ENCODE measurements at places on chromosomes 4 and X. TPM values are rescaled to one million over a fixed set of nuclear protein-coding genes. Genes with fewer than 3 reads are reported as not detected.

- no peak for DNase-seq
These were observed 6.2 kb downstream of the CCKAR start for GRCh38 chr4:26484032-26484515.

GRCh38 chr4:87553182-87553581 is 24.0 kb upstream of the SPARCL1 start:
- no peak for DNase-seq

- DNase-seq, result no peak
These were observed 15.1 kb downstream of the MCF2 start for GRCh38 chrX:139692908-139693307.

GRCh38 chr4:173367285-173367684 is 3.5 kb upstream of the SAP30 start:
- DNase-seq, result no peak

GRCh38 chr4:7043284-7044136 is at the start of gene TADA2B:
Gene TADA2B, plus strand, starts transcription at chr4:7043372. Its CDS starts 208 bp downstream, at chr4:7043580.
- no peak for DNase-seq

DNA sequence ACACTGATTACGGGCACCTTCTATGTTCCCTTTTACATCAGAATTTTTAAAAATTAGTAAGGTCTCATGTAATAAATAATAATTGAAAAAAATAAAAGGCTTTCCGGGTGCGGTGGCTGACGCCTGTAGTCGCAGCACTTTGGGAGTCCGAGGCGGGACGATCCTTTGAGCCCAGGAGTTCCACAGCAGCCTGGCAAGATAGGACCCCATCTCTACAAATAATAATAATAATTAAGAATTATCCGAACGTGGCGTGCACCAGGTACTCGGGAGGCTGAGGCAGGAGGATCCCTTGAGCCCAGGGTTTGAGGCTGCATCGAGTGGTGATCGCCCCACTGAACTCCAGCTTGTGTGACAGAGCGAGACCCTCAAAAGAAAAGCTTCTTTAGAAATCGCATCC is 771 bp upstream of the LAMTOR3 start:
- DNase-seq, result no peak

- DNase-seq, result no peak
These were observed 39.1 kb downstream of the LAMP2 start for GRCh38 chrX:120429776-120430540.

DNA sequence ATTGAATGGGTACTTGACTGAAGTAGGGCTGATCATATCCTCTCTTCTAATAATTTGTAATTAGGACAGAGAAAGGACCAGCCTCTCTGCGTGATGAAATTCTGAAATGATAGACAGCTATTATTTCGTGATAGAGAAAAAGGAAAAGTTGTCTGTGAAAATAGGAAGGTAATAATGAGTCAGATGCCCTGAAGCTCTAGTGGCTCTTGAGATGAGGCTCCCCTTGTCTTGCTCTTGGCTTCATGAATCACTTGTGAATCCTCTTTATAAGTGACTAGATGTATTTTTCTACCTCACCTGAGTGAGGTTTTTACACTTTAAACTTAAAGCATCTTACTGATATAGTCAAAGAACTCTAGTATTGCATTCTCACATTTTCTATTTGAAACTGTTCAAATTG is 888.9 kb downstream of the PCDH18 start:
- no peak for DNase-seq

DNA sequence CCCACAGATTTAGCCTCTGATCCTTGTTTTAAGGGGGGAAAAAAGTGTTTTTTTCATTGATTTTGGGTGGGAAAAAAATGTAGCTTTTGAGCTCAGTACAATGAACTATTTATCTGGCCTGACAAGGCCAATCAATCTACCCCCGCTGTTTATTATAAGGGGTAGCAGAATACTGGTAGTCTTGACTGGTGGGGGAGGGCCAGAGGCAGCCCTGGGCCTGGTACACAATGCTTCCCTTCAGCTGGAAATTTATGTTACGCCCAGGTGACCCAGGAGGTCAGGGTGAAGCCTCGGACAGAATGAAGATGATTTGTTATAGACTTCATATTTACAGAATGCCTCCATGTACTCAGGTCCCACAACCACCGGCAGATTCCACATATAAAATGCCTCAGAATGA is 143.2 kb downstream of the SH3KBP1 start:
- DNase-seq, result no peak

DNA sequence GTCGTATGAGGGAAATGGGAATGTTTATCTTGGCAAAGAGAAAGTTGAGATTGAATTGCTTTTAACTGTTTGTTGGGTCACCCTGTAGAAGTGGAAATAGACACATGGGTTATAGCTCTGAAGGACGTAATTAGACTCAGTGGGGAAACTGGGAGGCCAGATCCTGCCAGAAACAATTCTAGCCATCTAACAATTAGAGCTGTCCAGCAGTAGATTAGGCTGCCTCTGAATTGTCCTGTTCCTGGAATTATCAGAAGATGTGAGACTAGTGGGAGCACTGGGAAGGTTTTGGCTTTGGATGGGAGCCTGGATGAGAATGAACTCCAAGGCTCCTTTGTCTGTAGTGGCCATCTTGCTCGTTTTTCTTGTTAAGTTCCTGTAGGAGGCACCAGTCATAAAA is 61.9 kb upstream of the IGFBP7 start:
- no peak for DNase-seq

DNA sequence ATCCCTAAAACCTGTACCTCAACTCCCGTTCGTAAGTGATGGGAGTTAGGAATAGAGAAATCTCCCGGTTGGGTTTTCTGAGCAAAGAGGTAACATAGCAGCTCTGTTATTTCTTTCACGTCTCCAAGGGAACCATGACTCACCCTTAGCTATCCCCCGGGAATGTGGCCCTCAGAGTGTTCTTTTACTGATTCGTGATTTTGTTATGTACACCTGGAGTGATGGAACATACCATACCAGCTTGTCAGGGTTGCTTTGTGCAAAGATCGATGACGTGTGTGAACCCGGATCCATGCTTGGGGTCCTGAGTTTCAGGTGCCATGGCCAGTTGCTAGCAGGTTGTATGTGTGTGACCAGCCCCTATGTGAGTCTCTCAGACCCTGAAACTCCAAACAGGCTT is 52.6 kb downstream of the HPRT1 start:
- DNase-seq, result peak; percentile 21

- DNase-seq, result no peak
These were observed 32.5 kb upstream of the ELF2 start for GRCh38 chr4:139209470-139210063.

- peak; percentile 9 for DNase-seq
These were observed 5.3 kb downstream of the ASB11 start for GRCh38 chrX:15310117-15310516.

- no peak for DNase-seq
These were observed 194.1 kb upstream of the TLL1 start for GRCh38 chr4:165678936-165679325.

GRCh38 chrX:74293343-74293946 is 10.5 kb upstream of the ZCCHC13 start:
- peak; percentile 78 for DNase-seq

DNA sequence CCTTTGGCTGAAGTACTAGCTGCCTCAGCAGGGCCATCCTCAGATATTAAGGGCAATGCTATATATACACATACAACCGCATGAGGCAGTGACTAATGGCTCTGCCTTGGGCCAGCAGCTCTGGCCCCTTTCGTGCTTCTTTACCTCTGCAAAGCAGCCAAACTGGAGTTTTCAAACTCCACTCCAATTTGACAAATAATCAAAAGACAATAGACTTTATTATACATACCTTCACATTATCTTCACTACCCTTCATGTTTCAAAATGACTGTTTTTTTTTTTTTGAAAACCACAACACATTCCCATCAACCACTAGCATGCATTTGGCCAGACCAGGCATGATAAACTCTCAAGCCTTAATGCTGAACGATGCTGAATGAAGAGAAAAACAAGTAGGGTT is 187.7 kb downstream of the ENOX2 start:
- peak; percentile 31 for DNase-seq

DNA sequence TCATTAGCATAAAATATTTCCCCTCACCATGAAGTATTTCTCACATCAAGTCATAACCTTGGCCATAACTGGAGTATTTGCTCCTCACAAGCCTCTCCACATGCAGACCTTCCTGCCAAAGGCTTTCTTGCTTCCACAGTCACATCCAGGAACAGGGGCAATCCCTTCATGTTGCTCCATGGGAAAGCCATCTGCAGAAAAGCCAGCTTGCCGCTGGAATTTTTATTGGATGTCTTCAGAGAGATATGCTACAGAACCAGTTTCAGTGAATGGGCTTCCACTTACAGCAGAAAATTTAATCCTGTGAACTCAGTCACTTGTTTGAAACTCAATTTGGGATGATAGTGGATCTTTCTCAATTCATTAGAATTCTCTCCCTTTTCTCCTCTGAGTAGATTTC is 3.2 kb upstream of the CDKN2AIP start:
- no peak for DNase-seq

DNA sequence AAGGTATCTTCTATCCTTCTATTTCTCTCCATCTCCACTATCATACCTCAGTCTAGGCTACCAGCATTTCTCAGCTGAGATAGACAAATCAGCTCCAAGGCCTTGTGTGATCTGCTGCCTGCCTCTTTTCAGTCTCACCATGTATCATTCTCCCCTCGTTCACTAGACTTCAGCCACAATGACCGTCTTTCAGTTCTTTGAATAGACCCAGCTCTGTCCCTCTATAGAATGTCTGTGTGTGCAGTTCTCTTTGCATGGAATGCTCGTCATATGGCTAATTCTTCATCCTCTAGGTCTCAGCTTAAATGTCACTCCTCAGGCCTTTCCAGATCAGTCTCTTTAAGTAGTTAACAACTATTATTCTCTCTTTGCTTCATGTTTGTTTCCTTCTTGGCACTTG is 6.5 kb downstream of the IGBP1 start:
- no peak for DNase-seq

DNA sequence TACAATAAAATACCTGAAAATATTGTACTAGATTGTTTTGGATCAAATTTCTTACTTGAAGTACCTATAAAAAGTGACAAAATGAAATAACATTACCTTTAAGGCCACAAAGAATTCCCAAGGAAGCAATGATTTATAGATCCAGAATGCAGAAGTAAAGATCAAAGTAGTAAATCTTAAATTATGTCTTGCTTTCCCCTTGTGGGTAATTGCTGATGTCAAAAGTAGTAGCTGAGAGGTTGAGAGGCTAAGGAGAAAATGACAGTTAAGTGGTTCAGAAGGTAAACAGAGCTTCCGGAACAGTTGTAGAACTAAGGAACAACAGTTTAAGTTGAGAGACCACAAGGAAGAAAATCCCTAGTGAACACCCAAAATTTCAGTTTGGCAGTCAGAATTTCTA is 358.3 kb downstream of the GABRG1 start:
- no peak for DNase-seq

DNA sequence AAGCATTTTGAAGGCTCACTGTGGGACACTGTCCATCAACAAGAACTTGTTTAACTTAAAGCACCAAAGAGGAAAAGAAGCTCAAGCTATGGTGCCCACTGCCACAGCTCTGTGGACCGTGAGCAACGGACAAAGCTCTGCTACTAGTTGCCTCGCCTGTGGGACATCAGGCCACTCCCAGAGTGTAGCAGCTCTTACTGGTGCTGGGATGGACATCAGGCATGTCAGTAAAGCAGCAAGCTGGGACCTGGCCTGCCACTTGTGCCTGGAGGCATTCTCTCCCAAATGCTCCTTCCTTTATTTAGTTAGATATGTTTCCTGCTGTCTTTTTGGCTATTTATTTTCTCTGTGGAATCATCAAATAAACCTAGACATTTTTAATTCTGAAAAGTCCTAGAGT is 46.7 kb downstream of the TMEM154 start:
- no peak for DNase-seq

- no peak for DNase-seq
These were observed 19.2 kb upstream of the PHEX start for GRCh38 chrX:22012931-22013330.

DNA sequence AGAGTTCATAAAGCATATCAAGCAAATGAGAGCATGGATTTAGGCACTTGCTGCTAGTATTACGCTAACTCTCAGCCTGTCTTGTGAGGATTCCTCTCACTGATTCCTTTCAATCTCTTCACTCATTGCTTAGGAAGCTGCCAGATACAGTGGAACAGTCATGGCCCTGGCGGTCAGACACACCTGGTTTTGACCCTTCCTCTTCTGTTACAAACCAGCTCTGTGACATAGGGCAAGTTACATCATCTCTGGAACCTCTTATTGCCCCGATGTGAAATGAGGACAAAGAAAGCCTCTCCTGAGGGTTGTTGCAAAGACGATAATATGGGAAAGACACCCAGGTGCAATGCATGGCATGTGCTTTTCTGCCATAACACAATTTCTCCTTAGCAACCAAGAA is 12.2 kb downstream of the FRAS1 start:
- DNase-seq, result no peak

GRCh38 chr4:23324021-23324690 is 565.7 kb downstream of the PPARGC1A start:
- peak; percentile 85 for DNase-seq

- peak; percentile 57 for DNase-seq
These were observed 13.4 kb downstream of the ARHGEF6 start for GRCh38 chrX:136767104-136767941.

- DNase-seq, result no peak
These were observed 384.2 kb downstream of the SH3BGRL start for GRCh38 chrX:81586096-81586495.

DNA sequence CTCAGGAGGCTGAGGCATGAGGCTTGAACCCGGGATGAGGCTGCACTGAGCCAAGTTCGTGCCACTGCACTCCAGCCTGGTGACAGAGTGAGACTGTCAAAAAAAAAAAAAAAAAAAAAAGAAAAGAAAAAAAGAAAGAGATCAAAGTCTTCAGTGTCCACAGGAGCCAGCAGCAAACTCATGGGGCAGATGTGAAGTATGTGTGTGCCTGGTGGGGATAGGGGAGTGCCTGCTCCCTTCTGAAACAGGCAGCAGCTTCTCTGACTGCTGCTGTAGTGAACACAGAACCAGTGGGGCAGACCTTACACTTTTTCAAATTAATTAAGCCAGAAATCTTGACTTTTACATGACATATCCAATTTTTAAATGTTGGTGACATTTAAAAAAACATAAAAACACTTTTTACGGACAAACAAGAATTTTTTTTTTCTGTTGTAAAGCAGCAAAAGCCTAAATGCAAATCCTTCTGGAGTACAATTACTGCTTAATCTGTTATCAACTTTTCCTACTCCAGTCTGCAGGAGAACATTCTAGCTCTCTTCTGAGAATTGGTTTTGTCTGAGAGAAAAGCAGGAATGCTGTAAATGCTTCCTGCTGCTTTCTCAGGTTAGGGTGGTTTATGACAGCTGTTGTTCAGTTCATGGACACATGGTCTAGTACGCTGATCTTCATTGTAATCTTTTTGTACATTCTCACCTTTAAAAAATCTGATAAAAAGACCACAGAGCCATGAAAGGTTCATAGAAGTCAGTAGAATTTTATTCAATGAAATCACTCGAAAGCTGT is 311.1 kb downstream of the CAMK2D start:
- DNase-seq, result no peak

Gene TMPRSS11B
- not detected for total RNA-seq

Gene AFAP1
- total RNA-seq, result 45.6 TPM

Gene ADAM29
- total RNA-seq, result not detected

Gene FOXR2
- total RNA-seq, result 8.1 TPM

Gene YIPF7
- not detected for total RNA-seq

Gene ERAS
- total RNA-seq, result not detected

Gene ARAP2
- total RNA-seq, result 18.8 TPM

Gene UGT2B15
- not detected for total RNA-seq

Gene PPEF2
- not detected for total RNA-seq

Gene AMOT
- total RNA-seq, result 4.3 TPM

Gene EDA
- total RNA-seq, result 1.1 TPM

Gene ALPK1
- total RNA-seq, result 9.0 TPM

Gene SERPINA7
- total RNA-seq, result not detected

Data from H4 (cell line).